ENCODE measurements at places on chromosomes 1 and 21.

DNA sequence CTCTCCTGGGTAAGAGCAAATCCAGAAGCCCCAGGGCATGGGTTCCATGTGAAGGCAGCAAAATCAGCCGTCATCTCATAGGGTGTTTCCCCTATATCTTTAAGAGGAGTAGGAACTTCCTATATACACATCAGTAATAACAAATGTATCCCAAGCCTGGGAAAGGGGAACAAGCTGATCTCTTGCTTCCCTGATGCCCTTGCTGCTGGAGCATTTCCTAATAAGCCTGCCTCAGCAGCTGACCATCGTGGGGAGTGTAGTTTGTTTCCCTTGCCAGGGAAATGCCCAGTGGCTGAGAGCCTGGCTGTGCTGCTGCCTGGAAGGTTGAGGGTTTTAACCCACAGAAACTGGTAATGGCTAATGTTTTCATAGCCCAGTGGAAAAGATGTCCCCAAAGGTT is 177.0 kb downstream of the NPHP4 start:
- DNase-seq = no peak

DNA sequence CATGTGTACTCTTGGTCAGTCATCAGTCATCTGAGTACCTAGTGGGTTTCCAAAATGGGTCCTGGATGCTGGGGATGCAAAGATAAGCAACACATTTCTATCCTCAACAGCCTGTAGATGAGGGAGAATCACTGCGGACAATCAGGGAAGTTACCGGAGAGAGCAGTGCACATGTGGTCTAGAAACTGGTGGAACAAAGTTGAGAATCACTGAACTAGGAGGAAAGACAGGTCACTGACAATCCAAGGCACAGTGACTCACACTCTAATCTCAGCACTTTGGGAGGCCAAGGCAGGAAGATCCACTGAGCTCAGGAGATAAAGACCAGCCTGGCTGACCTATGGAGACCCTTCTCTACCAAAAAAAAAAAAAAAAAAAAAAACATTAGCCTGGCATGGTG is 31.4 kb upstream of the LGALS8 start:
- DNase-seq = no peak

- DNase-seq = no peak
Observed at GRCh38 chr1:11578004-11578403, 76.2 kb downstream of the FBXO2 start.

DNA sequence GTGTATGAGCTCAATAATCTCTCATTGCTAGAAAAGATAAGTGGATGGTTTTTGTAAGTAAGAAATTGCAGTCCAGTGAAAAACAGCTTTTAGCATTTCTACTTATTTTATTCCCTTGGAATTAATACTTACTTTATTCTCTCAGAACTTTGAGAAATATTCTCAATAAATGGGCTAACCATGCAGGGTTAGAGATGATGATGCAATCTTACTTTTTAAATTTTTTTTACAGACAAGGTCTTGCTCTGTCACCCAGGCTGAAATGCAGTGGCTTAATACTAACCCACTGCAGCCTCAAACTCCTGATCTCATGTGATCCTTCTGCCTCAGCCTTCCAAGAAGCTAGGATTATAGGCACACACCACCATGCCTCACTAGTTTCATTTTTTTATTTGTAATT is 440.8 kb upstream of the ZP4 start:
- no peak for DNase-seq

GRCh38 chr21:27225151-27225550 is 258.3 kb upstream of the ADAMTS5 start:
- no peak for DNase-seq
